ENCODE measurements at places on chromosomes 5 and 9.

GRCh38 chr9:33860200-33860871 lies 43.4 kb downstream of the UBE2R2 start:
- DNase-seq: no peak

DNA sequence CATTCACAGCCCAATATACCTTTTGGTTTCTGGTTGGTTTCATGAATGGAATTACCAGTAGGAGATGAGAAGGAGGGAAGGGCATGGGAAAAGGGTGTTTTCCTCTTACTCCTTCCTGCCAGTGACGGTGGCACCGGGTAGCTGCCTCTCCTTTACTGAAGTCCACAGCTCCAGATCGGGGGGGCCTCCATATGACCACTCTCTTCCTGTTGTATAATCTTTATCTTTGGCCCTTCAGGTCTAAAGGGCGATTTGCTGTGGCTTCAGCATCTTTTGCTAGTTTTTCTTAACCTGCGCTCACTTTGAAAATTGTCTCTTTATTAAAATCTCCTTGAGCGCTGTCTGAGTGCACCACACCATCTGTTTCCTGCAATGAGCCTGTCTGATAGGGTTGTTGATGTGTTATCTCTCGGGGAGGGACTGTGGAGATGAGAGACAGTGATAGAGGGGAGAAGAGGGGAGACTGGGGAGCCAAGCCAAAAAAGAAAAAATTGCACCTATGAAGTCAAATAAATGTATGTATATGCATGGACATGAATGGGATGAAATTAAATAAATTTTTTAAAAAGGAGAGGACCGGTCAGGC lies 449.3 kb upstream of the KLF4 start:
- DNase-seq: no peak

GRCh38 chr9:2231829-2232228 lies 216.7 kb downstream of the SMARCA2 start:
- DNase-seq: no peak

DNA sequence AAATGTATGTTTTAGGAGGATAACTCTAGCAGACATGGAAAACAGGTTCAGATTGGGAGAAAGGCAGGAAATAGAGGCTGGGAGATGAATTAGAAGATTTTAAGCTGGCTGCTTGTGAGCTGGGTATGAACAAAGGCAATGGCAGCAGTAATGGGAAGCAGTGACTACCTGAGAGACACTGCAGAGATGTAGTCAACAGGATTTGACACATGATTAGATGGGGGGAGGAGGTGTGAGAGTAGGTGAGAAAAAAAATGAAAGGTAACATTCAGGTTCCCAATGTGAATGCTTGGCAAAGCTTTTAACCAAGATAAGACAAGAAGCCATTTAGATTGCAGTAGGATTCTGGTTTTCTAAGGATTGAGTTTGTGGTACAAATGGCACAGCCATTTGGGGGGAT lies 22.8 kb upstream of the IFNE start:
- no peak for DNase-seq

DNA sequence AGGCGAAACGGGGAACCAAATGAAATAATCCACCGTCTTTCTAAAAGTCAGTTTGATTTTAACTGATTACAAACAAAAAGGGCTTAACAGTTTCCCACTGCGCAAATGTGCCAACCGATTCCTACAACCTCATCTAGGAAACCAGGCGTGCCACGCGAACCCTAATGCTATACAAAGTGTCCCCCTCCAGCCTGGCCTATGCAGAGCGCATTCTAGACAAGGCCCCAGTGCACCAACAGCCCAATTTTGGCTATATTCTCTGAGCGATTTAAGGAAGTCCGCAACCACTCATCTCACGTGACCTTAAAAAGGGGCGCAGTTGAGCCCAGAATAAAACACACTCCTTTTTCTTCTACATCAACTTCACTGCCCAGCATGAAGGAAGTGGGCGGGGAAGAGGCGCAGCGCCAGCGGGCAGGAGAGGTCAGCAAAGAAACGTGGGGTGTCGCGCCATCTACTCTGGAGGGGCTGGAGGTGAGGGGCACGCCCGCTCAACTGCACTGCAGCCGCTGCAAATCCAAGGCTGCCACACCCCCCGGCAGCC lies 779 bp downstream of the FAM13B start:
- DNase-seq: peak; percentile 87

GRCh38 chr5:35274839-35275509 lies 44.7 kb upstream of the PRLR start:
- DNase-seq: no peak

- DNase-seq: no peak
Observed at GRCh38 chr5:7629561-7629960, 221.4 kb downstream of the CFAP90 start.

GRCh38 chr5:173720286-173720952 lies 104.0 kb upstream of the BOD1 start:
- DNase-seq: no peak

DNA sequence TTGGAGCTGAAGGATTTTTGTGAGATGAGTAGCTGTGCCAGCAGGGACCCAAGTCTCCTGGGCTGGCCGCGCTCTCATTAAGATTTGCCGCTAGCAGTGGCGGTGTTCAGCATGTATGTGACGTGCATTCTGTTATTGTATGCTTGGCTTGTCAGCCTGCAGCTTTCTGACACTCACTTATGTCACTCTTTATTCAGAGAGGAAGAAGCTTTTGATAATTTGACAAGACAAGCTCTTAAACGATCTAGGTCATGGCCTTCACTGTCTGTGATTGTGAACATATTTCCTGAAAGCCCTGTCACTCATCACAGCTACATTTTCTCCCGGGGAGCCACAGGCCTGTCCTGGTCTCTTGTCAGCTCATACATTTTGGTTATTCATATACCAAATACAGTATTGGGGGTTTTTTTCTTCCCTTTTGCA lies 98.2 kb upstream of the GRHPR start:
- no peak for DNase-seq

DNA sequence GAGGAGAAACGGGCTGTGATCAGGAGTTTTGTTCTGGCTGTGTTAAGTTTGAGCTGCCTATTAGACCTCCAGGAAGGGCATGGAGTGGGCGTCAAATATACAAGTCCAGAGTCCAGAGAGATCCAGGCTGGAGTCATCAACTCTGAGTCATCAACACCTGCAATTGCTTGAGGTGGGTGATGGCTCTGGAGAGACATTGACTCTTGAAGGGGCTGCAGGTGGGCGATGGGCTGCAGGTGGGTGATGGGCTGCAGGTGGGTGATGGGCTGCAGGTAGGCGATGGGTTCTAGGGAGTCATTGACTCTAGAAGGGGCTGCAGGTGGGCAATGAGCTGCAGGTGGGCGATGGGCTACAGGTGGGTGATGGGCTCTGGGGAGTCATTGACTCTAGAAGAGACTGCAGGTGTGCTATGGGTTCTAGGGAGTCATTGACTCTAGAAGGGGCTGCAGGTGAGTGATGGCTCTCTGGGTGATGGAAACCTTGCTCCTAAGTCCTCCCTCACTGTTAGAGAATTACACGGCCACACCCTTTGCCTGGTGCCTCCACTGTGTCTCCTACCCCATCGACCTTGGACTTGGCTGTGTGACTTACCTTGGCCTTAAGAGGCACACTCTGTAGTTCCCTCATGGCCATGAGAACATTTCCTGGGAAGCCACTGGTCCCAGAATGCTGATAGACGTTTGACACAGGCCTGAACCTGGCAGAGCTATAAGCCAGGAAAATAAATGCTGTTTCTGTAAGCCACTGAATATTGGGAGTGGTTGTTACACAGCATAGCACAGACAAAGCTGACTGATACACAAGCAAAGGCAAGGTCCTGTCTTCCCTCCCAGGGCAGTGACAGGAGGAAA lies 10.4 kb upstream of the FIBCD1 start:
- DNase-seq: no peak
